Calu3 (cell line): ENCODE measurements at places on chromosomes 16 and 17.

DNA sequence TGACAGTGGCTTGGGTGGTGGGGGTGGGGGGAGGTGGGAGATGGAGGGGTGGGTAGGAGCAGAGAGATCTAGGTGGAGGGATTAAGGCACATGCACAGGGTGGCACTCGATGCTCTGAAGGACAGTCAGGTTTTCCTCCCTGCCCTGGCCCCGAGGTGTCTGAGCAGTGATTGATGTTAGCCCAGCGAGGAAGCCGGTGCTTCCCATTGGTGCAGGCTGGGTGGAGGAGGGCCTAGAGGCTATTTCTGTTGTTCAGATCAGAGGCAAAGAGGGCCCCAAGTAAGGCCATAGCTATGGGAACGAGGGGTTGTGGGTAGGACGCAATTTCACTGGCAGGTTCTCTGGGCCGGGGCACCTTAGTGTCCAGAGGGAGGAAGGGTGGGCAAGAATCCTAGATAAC is 23.1 kb downstream of the CACNA1G start:
- H3K4me1 ChIP-seq, result peaks cover 1% of the 10 kb centered on the region
- H3K36me3 ChIP-seq, result peaks cover 4% of the 10 kb centered on the region
- H3K27me3 ChIP-seq, result peaks cover 93% of the 10 kb centered on the region

- H3K27me3 ChIP-seq, result peaks cover 56% of the 10 kb centered on the region
- peaks cover 6% of the 10 kb centered on the region for H3K36me3 ChIP-seq
- peaks cover 32% of the 10 kb centered on the region for H3K4me1 ChIP-seq
These were observed 81.8 kb upstream of the LHX1 start for GRCh38 chr17:36855459-36855858.

GRCh38 chr16:66131156-66131807 is 235.2 kb upstream of the CDH5 start:
- H3K27ac ChIP-seq, result no peak overlapping the region
- H3K4me1 ChIP-seq, result no peaks in the 10 kb centered on the region
- H3K27me3 ChIP-seq, result peaks cover 94% of the 10 kb centered on the region
- no peak for DNase-seq
- no peak overlapping the region for H3K4me3 ChIP-seq

GRCh38 chr16:10940501-10941079 is 1.7 kb downstream of the DEXI start:
- H3K27ac ChIP-seq, result peak overlapping the region; percentile 4
- H3K36me3 ChIP-seq, result peaks cover 62% of the 10 kb centered on the region
- H3K27me3 ChIP-seq, result no peaks in the 10 kb centered on the region
- H3K4me1 ChIP-seq, result peaks cover 46% of the 10 kb centered on the region

- peaks cover 11% of the 10 kb centered on the region for H3K4me1 ChIP-seq
- no peak overlapping the region for H3K4me3 ChIP-seq
- no peak overlapping the region for H3K27ac ChIP-seq
- H3K36me3 ChIP-seq, result no peaks in the 10 kb centered on the region
- peaks cover 91% of the 10 kb centered on the region for H3K27me3 ChIP-seq
These were observed 219.7 kb downstream of the IRF8 start for GRCh38 chr16:86118467-86119307.

GRCh38 chr16:50152351-50152806 is 727 bp upstream of the TENT4B start:
- DNase-seq, result peak; percentile 34
- peaks cover 40% of the 10 kb centered on the region for H3K36me3 ChIP-seq
- H3K27me3 ChIP-seq, result no peaks in the 10 kb centered on the region
- H3K4me3 ChIP-seq, result peak overlapping the region; percentile 80
- H3K27ac ChIP-seq, result peak overlapping the region; percentile 68

DNA sequence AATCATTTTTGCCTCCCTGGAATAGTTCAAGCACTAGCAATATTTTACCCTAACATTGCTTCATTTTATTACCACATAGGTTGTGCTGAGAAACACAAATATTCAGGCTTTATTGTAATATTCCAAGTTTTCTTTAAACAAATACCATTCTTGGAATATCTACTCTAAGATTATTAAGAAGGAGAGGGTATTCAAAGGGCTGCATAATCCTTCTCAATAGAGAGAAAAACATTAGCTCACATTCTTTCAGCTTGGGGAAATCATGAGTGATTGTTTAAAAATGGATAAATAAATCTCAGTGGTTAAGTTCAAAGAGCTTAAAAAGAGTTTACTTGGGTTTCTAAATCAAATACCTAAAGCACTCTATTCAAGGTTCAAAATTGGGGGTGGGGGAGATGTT is 111.9 kb upstream of the CORO6 start:
- no peaks in the 10 kb centered on the region for H3K27me3 ChIP-seq
- H3K27ac ChIP-seq, result no peak overlapping the region
- H3K4me3 ChIP-seq, result no peak overlapping the region
- no peak for DNase-seq

DNA sequence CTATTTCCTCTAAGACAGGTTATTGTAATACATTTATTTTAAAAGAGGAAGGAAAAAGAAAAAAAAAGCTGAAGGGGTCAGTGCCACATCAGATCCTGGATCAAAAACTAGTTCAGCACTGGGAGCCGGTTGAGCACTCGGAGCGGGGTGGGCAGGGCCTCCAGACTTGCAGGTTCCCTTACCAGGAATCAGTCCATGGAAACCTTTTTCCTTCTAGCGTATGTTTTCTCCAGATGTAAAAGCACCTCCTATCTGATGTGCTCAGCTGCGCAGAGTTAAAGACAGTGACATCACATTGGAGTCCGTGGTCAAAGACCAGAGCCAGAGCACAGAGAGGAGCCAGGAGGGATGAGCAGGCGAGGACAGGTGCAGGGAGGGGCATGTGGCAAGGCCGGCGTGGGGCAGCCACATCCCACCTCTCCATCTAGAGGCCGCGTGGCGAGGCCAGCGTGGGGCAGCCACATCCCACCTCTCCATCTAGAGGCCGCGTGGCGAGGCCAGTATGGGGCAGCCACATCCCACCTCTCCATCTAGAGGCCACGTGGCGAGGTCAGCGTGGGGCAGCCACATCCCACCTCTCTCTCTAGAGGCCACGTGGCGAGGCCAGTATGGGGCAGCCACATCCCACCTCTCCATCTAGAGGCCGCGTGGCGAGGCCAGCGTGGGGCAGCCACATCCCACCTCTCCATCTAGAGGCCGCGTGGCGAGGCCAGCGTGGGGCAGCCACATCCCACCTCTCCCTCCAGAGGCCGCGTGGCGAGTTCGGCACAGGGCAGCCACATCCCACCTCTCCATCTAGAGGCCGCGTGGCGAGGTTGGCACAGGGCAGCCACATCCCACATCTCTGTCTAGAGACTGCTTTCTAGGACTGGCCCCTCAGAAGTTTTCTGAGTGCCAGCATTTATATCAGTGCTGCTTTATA is 166.8 kb upstream of the CHMP6 start:
- H3K27me3 ChIP-seq, result no peaks in the 10 kb centered on the region
- H3K27ac ChIP-seq, result no peak overlapping the region
- no peak for DNase-seq
- H3K36me3 ChIP-seq, result peaks cover 8% of the 10 kb centered on the region
- no peak overlapping the region for H3K4me3 ChIP-seq
- no peaks in the 10 kb centered on the region for H3K4me1 ChIP-seq

DNA sequence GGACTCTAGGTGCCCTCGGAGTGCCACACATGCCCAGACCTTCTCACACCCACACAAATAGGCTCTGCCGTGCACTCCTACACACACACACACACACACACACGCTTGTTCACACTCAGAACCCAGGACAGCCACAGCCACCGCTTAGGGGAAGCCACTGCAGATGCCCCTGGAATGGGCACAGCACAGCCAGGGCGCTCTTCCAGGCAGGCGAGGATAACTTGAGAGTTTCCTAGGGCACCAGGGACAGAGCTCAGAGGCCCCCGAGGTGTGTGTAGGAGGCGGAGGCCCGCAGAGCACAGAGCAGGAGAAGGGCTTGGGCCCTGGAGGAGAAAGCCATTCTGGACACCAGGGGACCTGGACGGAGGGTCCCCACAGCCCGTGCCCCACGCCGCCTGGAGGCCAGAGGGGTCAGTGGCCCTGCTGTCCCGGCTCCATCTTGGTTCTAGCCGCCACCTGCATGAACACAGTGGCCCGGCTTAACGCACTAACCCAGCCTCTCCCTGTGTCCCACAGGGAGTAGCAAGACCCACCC is 21.0 kb downstream of the TRARG1 start:
- DNase-seq, result no peak
- no peak overlapping the region for H3K27ac ChIP-seq
- H3K4me3 ChIP-seq, result no peak overlapping the region
- H3K4me1 ChIP-seq, result no peaks in the 10 kb centered on the region
- peaks cover 66% of the 10 kb centered on the region for H3K27me3 ChIP-seq
- H3K36me3 ChIP-seq, result no peaks in the 10 kb centered on the region

GRCh38 chr17:8869114-8869815 is 1.8 kb upstream of the PIK3R6 start:
- no peaks in the 10 kb centered on the region for H3K4me1 ChIP-seq
- H3K36me3 ChIP-seq, result peaks cover 5% of the 10 kb centered on the region
- peaks cover 85% of the 10 kb centered on the region for H3K27me3 ChIP-seq
- DNase-seq, result no peak
- H3K4me3 ChIP-seq, result no peak overlapping the region
- no peak overlapping the region for H3K27ac ChIP-seq

- DNase-seq, result no peak
- H3K4me1 ChIP-seq, result no peaks in the 10 kb centered on the region
- no peaks in the 10 kb centered on the region for H3K36me3 ChIP-seq
- no peaks in the 10 kb centered on the region for H3K27me3 ChIP-seq
- no peak overlapping the region for H3K27ac ChIP-seq
These were observed 274.5 kb upstream of the ELAC2 start for GRCh38 chr17:13292291-13292690.

- peaks cover 2% of the 10 kb centered on the region for H3K4me1 ChIP-seq
- peaks cover 19% of the 10 kb centered on the region for H3K36me3 ChIP-seq
- H3K27me3 ChIP-seq, result no peaks in the 10 kb centered on the region
- DNase-seq, result no peak
These were observed 3.6 kb upstream of the USP7 start for GRCh38 chr16:8967132-8967821.

DNA sequence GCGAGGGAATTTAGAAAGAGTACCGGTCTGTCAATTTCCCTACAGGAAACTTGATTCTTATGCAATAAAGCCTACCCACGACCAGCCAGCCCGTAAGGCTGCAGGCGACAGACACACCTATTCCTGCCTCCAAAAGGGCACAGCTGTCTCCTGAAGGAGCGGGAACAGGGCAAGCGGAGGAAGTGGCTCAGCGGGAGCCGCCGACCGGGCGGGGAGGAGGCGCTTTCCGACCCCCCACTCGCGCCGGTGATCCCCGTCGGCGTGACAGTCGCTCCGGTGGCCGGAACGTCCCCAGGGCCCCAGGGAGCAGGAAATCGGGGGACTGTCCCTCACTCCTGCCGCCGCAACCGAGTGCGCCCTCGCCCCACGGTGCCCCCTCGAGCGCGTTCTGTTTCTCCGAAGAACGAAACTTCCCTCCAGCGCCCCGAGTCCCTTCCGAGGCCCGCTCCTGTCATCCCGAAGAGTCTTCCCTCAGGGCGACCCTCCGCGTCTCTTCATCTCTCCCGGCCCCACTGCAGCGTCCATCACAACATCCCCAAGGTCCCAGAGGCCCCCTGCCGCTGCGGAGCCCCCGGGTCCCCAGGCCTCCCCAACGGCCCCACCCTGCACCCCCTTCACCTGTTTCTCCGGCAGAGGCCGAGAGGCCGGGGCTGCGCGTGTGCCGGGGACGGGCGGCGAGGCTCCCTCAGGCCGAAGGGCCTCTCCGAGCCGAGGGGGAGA is 421 bp downstream of the STAT3 start:
- peak overlapping the region; percentile 98 for H3K4me3 ChIP-seq
- peaks cover 33% of the 10 kb centered on the region for H3K36me3 ChIP-seq
- peak overlapping the region; percentile 95 for H3K27ac ChIP-seq

- H3K27ac ChIP-seq, result no peak overlapping the region
- H3K36me3 ChIP-seq, result peaks cover 27% of the 10 kb centered on the region
These were observed 18.7 kb downstream of the RAB40B start for GRCh38 chr17:82679586-82680465.

DNA sequence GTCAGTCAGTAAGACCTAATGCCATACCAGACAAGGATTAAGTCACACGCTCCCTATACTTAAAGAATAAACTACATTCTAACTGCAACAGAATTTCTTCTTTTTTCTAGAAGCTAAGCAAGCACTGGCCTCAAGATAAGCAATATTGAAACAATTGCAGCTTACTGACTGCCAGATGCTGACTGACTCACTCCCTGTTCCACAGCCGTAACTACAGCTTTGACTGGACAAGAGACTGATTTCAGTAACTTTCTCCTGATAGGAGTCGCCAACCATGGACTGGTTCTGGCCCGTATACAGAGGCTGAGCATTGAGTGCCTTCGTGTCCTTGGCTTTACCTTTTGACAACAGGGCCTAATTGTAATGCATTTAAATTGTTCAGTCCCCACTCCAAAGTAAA is 67.9 kb downstream of the TRIM37 start:
- peaks cover 13% of the 10 kb centered on the region for H3K36me3 ChIP-seq
- H3K4me3 ChIP-seq, result no peak overlapping the region
- H3K4me1 ChIP-seq, result no peaks in the 10 kb centered on the region
- no peak overlapping the region for H3K27ac ChIP-seq
- no peaks in the 10 kb centered on the region for H3K27me3 ChIP-seq

DNA sequence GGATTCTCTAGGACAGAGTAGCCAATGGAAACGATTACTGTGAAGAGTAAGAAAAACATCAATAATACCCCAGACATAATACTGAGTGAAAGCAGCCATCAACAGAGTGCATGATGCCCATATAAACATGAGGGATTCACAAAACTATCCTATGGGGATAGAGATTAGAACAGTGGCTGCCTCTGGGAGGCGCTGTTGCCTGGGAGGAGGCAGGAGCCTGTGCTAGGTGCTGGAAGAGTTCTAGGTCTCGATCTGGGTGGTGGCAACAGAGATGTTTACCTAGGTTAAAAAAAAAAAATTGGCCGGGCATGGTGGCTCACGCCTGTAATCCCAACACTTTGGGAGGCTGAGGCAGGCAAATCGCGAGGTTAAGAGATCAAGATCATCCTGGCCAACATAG is 7.9 kb downstream of the FA2H start:
- no peak overlapping the region for H3K4me3 ChIP-seq
- H3K4me1 ChIP-seq, result peaks cover 37% of the 10 kb centered on the region
- no peak overlapping the region for H3K27ac ChIP-seq
- no peaks in the 10 kb centered on the region for H3K27me3 ChIP-seq
- peaks cover 44% of the 10 kb centered on the region for H3K36me3 ChIP-seq
- DNase-seq, result no peak

DNA sequence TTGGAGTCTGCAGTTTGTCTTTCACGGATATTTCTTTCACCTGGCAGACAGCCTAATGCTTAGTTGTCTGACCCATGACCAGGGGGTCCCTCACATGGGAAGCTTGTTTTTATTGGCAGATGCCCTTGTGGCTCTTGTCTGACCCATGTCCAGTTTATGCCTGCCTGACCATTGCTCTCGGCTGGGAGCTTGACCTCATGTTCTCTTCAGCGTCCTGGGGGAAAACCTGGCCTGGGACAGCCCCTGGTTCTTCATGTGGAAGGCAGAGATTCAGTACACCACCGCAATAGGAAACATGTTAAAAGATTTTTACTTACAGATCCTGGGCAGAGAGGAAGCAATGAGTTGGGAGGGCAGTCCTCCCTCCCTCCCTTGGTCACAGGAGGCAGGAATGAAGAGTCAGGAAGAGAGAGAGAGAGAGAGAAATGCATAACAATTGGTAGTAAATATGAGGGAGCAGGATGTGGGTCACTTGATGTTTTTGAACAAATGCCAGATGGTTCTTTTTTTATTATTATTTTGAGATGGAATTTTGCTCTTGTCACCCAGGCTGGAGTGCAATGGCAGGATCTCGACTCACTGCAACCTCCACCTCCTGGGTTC is 302.7 kb upstream of the MYOCD start:
- DNase-seq, result no peak
- no peaks in the 10 kb centered on the region for H3K27me3 ChIP-seq
- no peak overlapping the region for H3K4me3 ChIP-seq
- no peaks in the 10 kb centered on the region for H3K36me3 ChIP-seq
- no peaks in the 10 kb centered on the region for H3K4me1 ChIP-seq

GRCh38 chr16:83328936-83329335 is 478.8 kb upstream of the HSBP1 start:
- H3K4me1 ChIP-seq, result no peaks in the 10 kb centered on the region
- H3K36me3 ChIP-seq, result no peaks in the 10 kb centered on the region
- no peak overlapping the region for H3K27ac ChIP-seq
- H3K4me3 ChIP-seq, result no peak overlapping the region
- no peaks in the 10 kb centered on the region for H3K27me3 ChIP-seq
- no peak for DNase-seq
